ENCODE measurements at places on chromosomes 5 and 9.
A peak's percentile ranks its signal among the peaks of the same experiment; 100 is the strongest.

GRCh38 chr9:97511655-97512427 is 10.4 kb downstream of the TMOD1 start:
- no peak for DNase-seq

- no peak for DNase-seq
These were observed 35.5 kb upstream of the FTMT start for GRCh38 chr5:121816164-121816563.

GRCh38 chr5:33457126-33457525 is 16.4 kb downstream of the TARS1 start:
- DNase-seq, result no peak

GRCh38 chr5:142852416-142853198 is 82.4 kb downstream of the ARHGAP26 start:
- DNase-seq, result no peak

GRCh38 chr5:135322271-135322670 is 76.8 kb downstream of the MACROH2A1 start:
- DNase-seq, result no peak

DNA sequence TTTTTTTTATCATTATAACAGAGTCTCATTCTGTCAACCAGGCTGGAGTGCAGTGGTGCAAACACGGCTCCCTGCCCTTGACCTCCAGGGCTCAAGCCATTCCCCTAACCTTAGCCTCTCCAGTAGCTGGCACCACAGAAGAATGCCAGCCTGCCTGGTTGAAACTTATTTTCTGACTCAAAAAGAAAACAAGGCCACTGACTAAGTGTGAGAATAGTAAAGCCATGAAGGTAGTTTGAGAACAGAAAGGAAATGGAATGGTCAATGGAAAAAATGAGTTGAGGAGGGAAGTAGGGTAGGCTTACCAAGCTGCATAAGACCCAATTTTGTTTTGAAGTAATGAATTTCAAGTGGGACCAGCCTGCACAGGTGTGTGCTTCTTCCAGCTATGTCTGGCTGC is 82.8 kb upstream of the RORB start:
- no peak for DNase-seq

- no peak for DNase-seq
These were observed 4.9 kb upstream of the OXCT1 start for GRCh38 chr5:41875121-41875520.

GRCh38 chr9:31445357-31445756 is 939.1 kb upstream of the ACO1 start:
- no peak for DNase-seq

GRCh38 chr5:38871790-38872551 is 26.2 kb downstream of the OSMR start:
- DNase-seq, result peak; percentile 100

GRCh38 chr9:88219601-88220000 is 81.3 kb upstream of the SPATA31C2 start:
- DNase-seq, result no peak

- no peak for DNase-seq
These were observed 74.0 kb downstream of the MACROH2A1 start for GRCh38 chr5:135324897-135325650.

- DNase-seq, result no peak
These were observed 42.1 kb downstream of the RFK start for GRCh38 chr9:76352026-76352620.

GRCh38 chr5:154850255-154851062 is at the start of gene FAXDC2:
TSS of gene FAXDC2 (minus strand) at chr5:154850603. CDS start at chr5:154838178, 12,425 bp downstream.
- no peak for DNase-seq

DNA sequence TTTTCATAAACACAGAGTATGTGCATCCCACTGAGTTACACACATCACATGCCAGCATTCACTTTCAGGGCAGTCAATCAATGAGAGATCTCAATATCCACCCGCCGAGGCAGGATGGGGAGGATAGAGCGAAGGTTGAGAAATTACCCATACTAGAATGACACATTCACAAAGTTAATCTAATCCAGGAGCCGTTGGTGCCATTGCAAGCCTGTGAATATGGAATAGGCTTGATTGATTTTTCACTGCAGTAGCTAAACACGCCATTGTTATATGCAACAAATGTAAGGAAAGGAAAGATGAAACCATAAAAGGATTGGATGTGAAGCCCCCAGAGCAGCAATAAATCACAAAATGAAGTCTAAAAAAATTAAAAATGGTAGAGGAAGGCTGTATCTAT is 167.9 kb upstream of the GPR151 start:
- no peak for DNase-seq

- peak; percentile 4 for DNase-seq
These were observed 203.0 kb upstream of the VLDLR start for GRCh38 chr9:2418619-2419018.

GRCh38 chr9:18060269-18060934 is 413.6 kb upstream of the ADAMTSL1 start:
- no peak for DNase-seq

DNA sequence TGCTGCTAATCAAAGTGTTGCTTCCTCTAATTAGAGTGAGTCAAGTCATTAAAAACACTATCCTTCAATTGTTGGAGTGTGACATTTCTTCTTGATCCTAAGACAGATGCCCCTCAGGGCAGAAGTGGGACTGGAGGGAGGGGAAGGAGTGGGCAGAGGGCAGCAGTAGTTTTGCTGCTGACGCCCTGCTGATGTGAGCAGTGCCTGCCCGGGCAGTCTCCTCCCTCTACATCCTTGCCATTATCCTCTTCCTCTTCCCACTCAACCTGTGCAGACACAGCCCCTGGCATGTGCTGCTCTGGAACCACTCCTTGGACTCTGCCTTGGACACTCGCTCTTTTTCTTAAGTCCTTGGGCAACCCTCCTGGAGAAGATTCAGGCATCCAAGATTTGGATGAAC is 232.5 kb downstream of the HSPA4 start:
- DNase-seq, result no peak

GRCh38 chr5:14369780-14370179 is 211.8 kb upstream of the OTULINL start:
- no peak for DNase-seq

DNA sequence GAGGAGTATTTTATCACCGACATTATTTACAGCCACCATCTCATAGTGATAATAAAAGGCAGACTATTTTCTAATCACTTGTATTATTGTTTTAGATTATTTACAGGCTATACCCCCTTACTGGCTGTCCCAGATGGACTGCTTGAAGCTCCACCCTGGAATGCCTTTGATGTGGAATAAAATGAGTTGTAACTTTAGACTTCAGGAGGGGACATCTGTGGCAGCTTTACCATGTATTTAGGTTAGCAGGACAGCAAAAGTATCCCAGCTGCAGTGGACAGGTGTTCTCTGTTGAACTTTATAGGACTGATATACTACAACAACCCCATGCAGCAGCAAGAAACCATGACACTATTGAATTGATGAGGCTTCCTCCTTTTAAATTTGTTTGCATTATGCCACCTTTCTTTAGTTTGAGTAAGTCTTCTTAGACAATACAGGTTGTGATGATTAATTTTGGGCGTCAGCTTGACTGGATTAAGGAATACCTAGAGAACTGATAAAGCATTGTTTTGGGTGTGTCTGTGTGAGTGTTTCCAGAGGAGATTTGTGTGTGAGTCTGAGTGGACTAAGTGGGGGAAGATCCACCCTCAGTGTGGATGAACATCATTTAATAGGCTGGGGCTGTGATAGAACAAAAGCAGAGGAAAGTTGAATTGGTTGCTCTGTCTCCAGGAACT is 29.2 kb upstream of the C9orf57 start:
- no peak for DNase-seq

DNA sequence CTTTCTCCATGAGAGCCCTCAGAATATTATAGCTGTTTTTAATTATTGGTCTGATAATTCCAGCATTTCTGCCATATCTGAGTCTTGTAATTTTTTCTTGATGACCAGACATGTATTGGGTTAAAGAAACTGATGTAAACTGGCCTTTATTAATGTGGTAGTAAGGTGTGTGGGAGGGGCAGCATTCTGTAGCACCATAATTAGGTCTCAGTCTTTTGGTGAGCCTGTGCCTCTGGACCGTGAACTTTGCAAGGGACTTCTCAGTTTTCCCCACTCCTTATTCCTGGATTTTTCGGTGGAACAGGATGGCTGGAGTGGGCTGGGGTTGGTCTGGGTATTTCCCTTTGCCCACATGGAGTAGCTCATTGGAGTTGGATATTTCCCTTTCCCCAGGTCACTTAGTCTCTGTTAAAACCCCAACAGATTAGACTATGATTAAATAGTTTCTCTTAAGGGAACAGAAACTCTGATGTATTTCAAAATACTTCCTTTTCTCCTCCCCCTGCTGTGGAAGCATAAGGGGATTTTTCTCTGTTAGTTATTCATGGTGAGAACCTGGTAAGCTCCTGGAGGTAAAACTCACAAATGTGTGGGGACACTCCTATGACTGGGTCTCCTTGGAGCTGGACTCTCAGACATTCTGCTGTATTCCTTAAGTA is 52.4 kb downstream of the FSD1L start:
- DNase-seq, result no peak

GRCh38 chr9:79308012-79308411 is 263.8 kb upstream of the TLE4 start:
- DNase-seq, result no peak

DNA sequence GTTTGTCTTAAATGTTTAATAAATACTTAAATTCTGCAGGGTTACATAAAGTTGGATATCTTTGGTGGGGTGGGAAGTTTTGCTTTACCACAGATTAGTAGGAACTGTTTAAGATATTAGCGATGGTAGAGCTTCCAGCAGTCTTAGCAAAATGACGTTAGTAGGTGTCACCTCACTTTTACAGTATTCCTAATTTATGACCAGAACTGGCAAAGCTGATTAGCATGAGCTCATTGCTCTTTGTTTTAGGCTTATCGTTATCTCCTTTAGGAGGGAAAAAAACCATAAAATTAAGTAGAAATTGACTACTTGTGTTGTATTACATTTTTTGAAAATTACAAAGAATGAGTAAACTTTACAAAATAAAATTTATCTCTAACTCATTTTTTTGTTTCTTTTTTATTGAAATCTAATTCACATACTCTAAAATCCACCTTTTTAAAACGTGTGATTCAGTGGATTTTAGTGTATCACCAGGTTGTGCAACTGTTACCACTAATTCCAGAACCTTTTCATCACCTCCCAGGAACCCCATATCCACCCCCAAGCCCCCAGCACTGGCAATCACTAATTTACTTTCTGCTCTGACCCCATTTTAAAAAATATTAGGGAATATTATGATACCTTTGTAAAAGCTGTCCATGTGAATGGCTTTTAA is 129.5 kb downstream of the TRIO start:
- DNase-seq, result no peak

DNA sequence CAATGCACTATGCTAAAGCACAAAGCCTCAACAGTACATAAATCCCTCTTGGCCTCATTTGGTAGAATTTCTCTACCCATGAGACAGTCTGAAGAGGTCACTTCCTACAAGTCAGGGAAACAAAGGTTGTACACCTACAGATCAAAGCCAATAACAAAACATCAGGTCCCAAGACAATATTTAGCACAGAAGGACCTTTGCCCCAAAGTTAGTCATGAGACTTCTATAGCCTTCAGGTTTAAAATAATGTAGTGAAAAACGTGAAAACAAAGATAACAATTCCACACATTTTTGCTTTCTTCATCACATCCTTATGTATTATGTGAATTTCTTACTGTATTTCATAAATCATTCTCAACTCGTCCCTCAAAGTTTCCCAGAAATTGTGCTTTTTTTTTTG is 15.8 kb downstream of the AFF4 start:
- DNase-seq, result peak; percentile 64

GRCh38 chr9:112322701-112323377 is 10.6 kb downstream of the PTBP3 start:
- no peak for DNase-seq

- no peak for DNase-seq
These were observed 249.2 kb upstream of the KLF4 start for GRCh38 chr9:107738789-107739188.

DNA sequence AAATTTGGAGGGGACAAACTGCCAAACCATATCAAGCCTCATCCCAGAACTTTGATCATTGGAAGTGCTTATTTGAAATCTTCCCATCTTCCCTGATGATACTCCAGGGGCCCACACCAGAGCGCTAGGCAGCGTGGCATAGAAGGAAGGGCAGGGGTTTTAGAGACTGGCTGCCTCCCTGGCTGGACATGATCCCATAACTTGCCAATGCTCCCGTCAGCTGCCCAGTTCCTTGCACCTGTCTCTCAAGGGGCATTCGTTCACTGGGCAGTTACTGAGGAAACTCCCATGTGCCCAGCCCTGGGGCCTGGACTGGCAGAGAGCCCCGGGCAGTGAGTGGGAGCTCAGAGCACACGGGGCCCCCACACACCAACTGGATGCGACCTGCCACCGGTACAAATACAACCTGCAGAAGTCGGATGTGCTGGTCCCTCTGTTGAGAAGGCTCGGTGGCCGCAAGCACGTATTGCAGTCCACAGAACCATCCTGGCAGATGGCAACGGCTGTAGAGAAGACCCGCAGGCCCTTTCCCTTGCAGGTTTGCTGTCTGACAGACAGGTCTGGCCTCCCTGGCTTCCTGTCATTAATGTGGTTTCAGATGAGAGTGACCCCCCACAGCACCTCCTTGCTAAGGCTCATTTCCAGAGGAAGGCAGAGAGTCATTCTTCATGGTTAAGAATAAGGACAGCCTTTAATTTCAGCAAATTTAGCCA is 122.4 kb downstream of the MVB12B start:
- no peak for DNase-seq

- DNase-seq, result no peak
These were observed 81.4 kb downstream of the COL5A1 start for GRCh38 chr9:134723037-134723436.

GRCh38 chr5:1115123-1115815 is 3.4 kb upstream of the SLC12A7 start:
- no peak for DNase-seq

GRCh38 chr5:108703313-108703712 is 44.4 kb upstream of the FER start:
- no peak for DNase-seq

DNA sequence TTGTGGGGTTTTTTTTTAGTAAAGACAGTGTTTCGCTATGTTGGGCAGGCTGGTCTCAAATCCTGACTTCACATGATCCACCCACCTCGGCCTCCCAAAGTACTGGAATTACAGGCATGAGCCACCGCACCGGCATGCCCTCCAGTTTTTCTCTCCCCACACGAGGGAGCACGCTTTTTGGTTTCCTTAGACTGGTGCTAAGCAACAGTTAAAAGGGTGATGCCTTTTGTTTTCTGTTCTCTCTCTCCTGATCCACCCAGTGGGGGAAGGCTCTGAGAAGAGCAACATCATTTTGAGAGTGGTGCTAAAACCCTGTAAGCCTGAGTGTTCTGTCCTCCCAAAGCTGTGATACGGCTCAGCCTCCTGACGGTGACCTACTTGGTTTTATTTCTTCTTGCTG is 146.6 kb downstream of the MAN2A1 start:
- DNase-seq, result no peak

GRCh38 chr5:68182534-68182933 is 33.0 kb upstream of the PIK3R1 start:
- DNase-seq, result no peak

DNA sequence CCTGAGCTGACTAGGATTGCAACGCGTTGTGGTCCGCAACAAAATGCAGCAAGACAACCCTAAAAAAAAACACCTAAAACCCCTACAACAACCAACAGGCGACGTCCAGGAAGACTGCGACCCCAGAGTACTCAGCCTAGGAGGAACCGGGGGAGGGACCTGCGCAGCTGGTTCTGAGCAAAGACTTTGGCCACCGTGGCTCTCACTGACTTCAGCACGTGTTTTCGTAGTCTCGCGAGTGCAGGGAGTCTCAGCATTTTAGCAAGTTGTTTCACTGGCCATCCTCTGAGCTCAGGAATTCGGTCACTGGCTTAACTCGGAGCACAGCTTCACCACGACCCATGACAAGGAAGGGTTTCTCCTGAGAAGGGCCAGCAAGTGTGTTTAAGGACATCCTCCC is 8.6 kb upstream of the ZDHHC11 start:
- no peak for DNase-seq
